ENCODE measurements at places on chromosomes 11 and 22.

- no peak overlapping the region for H3K27ac ChIP-seq
- peaks cover 18% of the 10 kb centered on the region for H3K27me3 ChIP-seq
- no peaks in the 10 kb centered on the region for H3K36me3 ChIP-seq
- no peak for ATAC-seq
- no peak overlapping the region for H3K4me3 ChIP-seq
- no peaks in the 10 kb centered on the region for H3K4me1 ChIP-seq
Measured at GRCh38 chr22:16961477-16962186, 46.4 kb downstream of the GAB4 start.

DNA sequence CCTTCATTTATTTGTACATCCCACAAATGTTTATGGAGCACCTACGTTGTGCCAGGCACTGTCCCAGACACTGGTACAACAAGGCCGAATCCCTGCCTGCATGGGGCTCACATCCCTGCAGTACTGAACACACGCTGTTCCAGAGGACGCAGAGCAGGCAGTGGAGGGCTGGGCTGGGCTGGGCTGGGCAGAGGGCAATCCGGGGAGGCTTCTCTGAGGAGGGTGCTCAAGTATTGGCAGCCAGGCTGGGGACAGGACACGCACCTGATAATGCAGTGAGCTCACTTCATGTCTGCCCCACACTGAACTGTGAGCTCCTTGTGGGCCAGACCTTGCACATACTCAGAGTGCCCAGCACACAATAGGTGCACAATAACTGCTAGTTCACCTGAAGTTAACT lies 34.1 kb downstream of the CYTH4 start:
- H3K36me3 ChIP-seq: no peaks in the 10 kb centered on the region
- peaks cover 12% of the 10 kb centered on the region for H3K27me3 ChIP-seq
- H3K4me3 ChIP-seq: no peak overlapping the region
- H3K4me1 ChIP-seq: peaks cover 48% of the 10 kb centered on the region

GRCh38 chr22:48699511-48699910 lies 1128.2 kb downstream of the BRD1 start:
- H3K36me3 ChIP-seq: no peaks in the 10 kb centered on the region
- no peak for ATAC-seq
- no peak overlapping the region for H3K4me3 ChIP-seq
- H3K27me3 ChIP-seq: no peaks in the 10 kb centered on the region
- no peaks in the 10 kb centered on the region for H3K4me1 ChIP-seq

DNA sequence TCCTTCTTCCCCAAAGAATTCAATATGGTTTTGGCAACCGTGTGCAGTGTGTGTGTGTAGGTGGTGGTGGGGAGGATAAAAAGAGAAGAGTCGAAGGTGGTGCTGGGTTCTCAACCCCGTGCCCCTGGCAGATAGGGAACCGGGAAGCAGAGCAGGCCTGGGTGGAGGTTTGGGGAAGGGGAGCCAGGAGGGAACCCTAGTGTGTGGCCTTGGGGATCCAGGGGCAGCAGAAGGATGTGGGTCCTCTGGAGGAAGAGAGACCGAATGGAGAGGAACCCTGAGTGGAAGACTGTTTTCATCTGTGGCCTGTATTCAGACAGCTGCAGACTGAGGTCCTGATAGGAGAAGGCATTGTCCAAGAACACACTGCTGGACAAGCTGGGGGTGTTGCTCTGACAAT lies 73.3 kb upstream of the B3GAT1 start:
- no peak overlapping the region for H3K4me3 ChIP-seq
- H3K27me3 ChIP-seq: peaks cover 8% of the 10 kb centered on the region
- no peak for ATAC-seq
- no peaks in the 10 kb centered on the region for H3K36me3 ChIP-seq
- no peaks in the 10 kb centered on the region for H3K4me1 ChIP-seq
- H3K27ac ChIP-seq: no peak overlapping the region

GRCh38 chr11:96275801-96276594 lies 67.0 kb downstream of the MAML2 start:
- peaks cover 50% of the 10 kb centered on the region for H3K4me1 ChIP-seq
- H3K27ac ChIP-seq: no peak overlapping the region
- H3K27me3 ChIP-seq: no peaks in the 10 kb centered on the region
- no peak overlapping the region for H3K4me3 ChIP-seq
- peaks cover 19% of the 10 kb centered on the region for H3K36me3 ChIP-seq

DNA sequence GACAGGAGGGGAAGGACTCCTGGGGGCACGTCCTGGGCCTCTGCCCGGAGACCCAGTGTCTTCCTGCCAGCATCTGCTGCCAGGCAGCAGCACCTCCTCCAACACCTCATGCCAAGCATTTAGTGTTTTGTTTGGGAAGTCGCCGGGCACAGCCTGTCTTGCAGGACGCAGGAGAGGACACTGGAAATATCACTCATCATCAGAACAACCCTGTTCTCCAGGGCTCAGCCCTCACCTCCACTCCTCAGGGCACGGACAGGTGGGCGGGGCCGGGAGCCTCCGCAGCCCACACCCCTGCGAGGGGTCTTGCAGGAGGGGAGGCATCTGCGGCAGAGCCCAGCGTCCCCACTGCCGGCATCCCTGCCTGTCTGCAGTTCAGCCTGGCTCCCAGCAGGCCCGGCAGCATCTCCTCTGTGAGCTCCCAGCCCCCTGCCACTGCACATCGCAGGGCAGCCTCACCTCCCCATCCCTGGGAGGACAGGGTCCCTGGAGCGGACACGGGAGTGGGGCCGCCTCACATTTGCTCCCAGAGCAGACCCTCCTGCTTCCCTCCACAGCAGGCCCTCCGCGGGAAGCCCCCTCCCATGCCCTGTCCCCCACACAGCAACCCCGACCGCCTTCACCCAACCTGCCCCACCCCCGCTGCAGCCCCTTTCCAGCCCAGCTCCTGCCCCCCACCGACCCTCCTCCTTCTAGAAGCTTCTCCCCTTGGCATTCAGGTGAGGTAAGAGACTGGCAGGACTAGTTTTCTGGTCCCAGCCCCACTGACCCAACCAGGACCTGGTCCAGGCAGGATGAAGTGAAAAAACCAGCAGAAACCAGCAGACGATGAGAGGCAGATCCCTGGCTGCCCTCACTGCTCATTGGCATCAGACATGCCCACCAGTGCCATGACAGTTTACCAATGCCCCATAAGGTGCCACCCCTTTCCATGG lies 72.7 kb downstream of the BRD1 start:
- H3K4me3 ChIP-seq: no peak overlapping the region
- ATAC-seq: no peak
- no peaks in the 10 kb centered on the region for H3K4me1 ChIP-seq
- no peak overlapping the region for H3K27ac ChIP-seq
- no peaks in the 10 kb centered on the region for H3K36me3 ChIP-seq
- peaks cover 74% of the 10 kb centered on the region for H3K27me3 ChIP-seq

GRCh38 chr22:28914201-28914600 lies 30.8 kb downstream of the ZNRF3 start:
- no peaks in the 10 kb centered on the region for H3K36me3 ChIP-seq
- no peak overlapping the region for H3K27ac ChIP-seq
- H3K4me3 ChIP-seq: no peak overlapping the region
- H3K27me3 ChIP-seq: peaks cover 9% of the 10 kb centered on the region

- no peak overlapping the region for H3K4me3 ChIP-seq
- ATAC-seq: no peak
- no peaks in the 10 kb centered on the region for H3K4me1 ChIP-seq
Measured at GRCh38 chr11:8288824-8289491, 25.3 kb upstream of the LMO1 start.

- no peak overlapping the region for H3K4me3 ChIP-seq
- no peaks in the 10 kb centered on the region for H3K4me1 ChIP-seq
- H3K36me3 ChIP-seq: no peaks in the 10 kb centered on the region
- no peak for ATAC-seq
- no peak overlapping the region for H3K27ac ChIP-seq
Measured at GRCh38 chr11:122742301-122743018, 86.9 kb downstream of the UBASH3B start.

DNA sequence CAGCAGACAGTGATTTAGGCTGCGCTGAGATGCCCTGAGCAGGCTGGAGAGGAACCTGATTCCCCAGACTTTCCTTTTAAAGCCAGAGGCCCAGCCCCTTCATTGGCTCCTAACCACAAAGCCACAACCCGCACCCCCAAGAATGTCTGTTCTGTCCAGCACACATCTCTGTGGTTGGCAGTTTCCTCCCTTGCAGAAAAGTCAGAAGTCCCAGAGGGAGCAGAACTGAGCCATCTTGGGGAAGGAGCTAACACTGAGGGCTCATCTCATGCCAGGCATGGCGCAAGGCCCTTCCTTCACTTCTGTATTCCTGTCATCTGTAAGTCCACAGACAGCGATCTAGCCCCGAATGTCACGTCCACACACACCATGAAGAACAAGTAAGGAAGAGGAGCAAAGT lies 97.1 kb upstream of the SYT13 start:
- peaks cover 6% of the 10 kb centered on the region for H3K4me1 ChIP-seq
- no peaks in the 10 kb centered on the region for H3K36me3 ChIP-seq
- ATAC-seq: no peak
- H3K4me3 ChIP-seq: no peak overlapping the region
- H3K27me3 ChIP-seq: peaks cover 58% of the 10 kb centered on the region

GRCh38 chr11:91673705-91674104 lies 550.9 kb upstream of the FAT3 start:
- no peaks in the 10 kb centered on the region for H3K4me1 ChIP-seq
- no peak overlapping the region for H3K27ac ChIP-seq
- no peak overlapping the region for H3K4me3 ChIP-seq
- no peaks in the 10 kb centered on the region for H3K27me3 ChIP-seq

DNA sequence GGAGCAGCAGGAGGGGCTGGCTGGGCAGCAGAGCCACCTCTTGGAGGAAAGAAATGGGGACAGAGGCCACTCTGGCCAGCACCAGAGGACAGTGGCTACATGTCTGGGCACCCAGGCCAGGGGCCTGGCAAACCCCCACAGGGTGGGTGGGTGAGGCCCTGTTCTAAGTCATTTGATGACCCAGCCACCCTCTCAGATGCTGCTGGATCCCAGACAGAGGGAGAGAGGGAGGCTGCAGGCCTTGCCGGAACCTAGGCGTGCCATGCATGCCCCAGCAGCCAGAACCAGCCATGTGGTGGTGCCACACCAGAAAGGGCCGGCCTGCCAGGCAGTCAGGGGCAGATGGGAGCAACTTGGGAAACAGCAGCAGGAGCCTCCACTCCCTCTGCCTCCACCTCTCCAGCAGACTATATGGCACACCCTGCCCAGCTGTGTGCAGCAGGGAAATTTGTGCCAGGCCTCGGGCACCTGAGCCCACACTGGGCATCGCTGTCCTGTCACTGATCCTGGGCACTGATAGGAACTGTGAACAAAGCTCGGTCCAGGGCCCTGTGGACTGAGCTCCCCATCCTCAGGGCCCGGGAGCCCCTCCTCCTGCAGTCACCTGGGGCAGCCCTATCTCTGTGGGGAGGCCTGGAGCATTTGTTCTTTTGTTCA lies 45.2 kb downstream of the RTN4R start:
- no peak overlapping the region for H3K4me3 ChIP-seq
- H3K27ac ChIP-seq: no peak overlapping the region
- H3K4me1 ChIP-seq: no peaks in the 10 kb centered on the region
- H3K27me3 ChIP-seq: peaks cover 16% of the 10 kb centered on the region
- no peaks in the 10 kb centered on the region for H3K36me3 ChIP-seq

- peaks cover 38% of the 10 kb centered on the region for H3K27me3 ChIP-seq
- no peak overlapping the region for H3K4me3 ChIP-seq
- no peak for ATAC-seq
- no peak overlapping the region for H3K27ac ChIP-seq
- H3K36me3 ChIP-seq: no peaks in the 10 kb centered on the region
- H3K4me1 ChIP-seq: peaks cover 17% of the 10 kb centered on the region
Measured at GRCh38 chr11:117799634-117800033, 2.6 kb upstream of the DSCAML1 start.

GRCh38 chr22:35170716-35171697 lies 86.3 kb upstream of the HMGXB4 start:
- ATAC-seq: no peak
- no peak overlapping the region for H3K27ac ChIP-seq
- H3K36me3 ChIP-seq: no peaks in the 10 kb centered on the region

GRCh38 chr11:66101066-66101464 lies 31.0 kb downstream of the PACS1 start:
- no peak for ATAC-seq
- H3K4me3 ChIP-seq: peak overlapping the region; percentile 65
- peaks cover 67% of the 10 kb centered on the region for H3K4me1 ChIP-seq
- H3K36me3 ChIP-seq: peaks cover 4% of the 10 kb centered on the region
- peak overlapping the region; percentile 78 for H3K27ac ChIP-seq

DNA sequence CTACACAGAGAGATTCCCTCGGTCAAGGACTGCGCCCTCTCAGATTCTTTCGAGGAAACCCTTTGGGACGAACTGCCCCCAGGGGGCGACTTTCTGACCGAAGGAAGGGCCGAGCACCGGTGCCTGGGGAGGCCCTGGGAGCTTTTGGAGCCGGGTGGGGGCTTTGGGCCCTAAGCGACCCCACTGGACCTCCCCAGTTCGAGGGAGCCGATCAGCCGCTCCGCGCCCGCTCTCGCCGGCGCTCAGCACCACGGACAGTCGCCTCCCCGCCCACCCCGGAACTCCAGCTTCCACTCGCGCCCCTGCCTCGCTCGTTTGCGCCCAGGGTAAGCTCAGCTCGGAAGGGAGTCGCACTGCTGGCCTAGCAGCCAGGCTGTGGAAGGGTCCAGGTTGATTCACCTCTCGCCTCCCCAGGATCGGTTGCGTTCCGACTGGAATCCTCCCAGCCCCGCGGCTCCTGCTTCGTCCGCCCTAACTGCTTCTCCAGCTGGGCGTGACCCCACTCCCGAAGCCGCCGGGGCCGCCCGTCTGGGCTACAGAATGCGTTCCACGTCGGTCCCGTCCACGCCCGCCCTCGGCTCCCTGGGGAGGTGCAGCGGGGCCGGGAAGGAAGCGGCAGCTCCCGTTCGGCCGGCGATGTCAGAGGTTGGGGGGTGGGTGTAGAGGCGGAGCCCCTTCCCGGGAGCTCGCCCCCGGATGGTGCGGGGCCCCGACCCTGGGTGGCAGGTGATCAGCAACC lies 428 bp downstream of the SCN3B start:
- peak overlapping the region; percentile 42 for H3K4me3 ChIP-seq
- H3K27me3 ChIP-seq: peaks cover 45% of the 10 kb centered on the region
- H3K4me1 ChIP-seq: peaks cover 12% of the 10 kb centered on the region
- no peak overlapping the region for H3K27ac ChIP-seq

DNA sequence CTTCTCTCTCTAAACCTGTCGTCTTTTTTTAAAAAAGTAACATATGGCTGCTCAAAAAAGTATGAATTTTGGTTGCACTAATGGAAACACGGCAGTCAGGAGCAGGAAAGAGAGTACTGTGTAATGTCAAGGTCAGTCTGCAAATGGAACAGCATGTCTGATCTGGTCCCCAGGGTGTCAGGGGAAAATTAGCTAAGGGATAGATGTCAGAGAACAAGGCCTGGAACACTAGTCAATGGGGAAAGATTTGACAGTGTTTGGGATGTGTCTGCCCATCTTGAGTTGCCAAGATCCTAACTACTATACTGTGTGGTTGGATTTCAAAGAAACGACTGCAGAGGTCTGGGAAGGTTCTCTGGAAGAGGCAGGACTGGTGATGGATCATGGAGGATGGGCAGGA lies 65.7 kb upstream of the PHOX2A start:
- peaks cover 13% of the 10 kb centered on the region for H3K4me1 ChIP-seq
- H3K27ac ChIP-seq: no peak overlapping the region
- H3K4me3 ChIP-seq: no peak overlapping the region
- no peaks in the 10 kb centered on the region for H3K27me3 ChIP-seq
- H3K36me3 ChIP-seq: peaks cover 71% of the 10 kb centered on the region

Data from stimulated activated memory B cell treated with anti-CD40 and anti-IgM and Interleukin-4, amounts not matched to agents 10 μg/mL and 1 μg/mL and 100 μg/mL, for 72 hours (primary cell).